Naive thymus-derived CD8-positive, alpha-beta T cell (primary cell): ENCODE measurements at places on chromosomes 7 and 10. TPM values are rescaled to one million over a fixed set of nuclear protein-coding genes. Genes with fewer than 3 reads are reported as not detected.

Gene HOXA6
- polyA plus RNA-seq, result not detected

Gene OPN1SW
- not detected for polyA plus RNA-seq

- DNase-seq, result no peak
Measured at GRCh38 chr10:6313111-6313895, 110.6 kb downstream of the PFKFB3 start.

- DNase-seq, result peak; percentile 12
Measured at GRCh38 chr10:69061305-69062161, 26.4 kb upstream of the SRGN start.

GRCh38 chr7:128017460-128017859 lies 13.8 kb downstream of the LRRC4 start:
- no peak for DNase-seq
